ENCODE measurements at places on chromosomes 3 and 15.

DNA sequence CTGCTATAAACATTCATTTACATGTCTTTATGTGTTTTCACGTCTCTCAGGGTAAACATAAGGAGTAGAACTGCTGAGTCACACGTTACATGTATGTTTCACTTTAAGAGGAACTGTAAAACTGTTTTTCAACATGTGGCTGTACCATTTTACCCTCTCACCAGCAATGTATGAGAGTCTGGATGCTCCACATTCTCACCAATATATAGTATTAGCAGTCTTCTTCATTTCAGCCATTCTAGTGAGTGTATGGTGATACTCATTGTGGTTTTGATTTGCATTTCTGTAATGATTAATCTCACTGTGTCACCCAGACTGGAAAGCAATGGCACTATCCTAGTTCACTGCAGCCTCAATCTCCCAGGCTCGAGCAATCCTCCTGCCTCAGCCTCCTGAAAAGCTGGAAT is 37.1 kb downstream of the PHC3 start:
- DNase-seq = no peak

GRCh38 chr3:85535517-85535916 is 576.7 kb downstream of the CADM2 start:
- no peak for DNase-seq

GRCh38 chr3:58272891-58273290 is 33.2 kb upstream of the RPP14 start:
- DNase-seq = peak; percentile 16

DNA sequence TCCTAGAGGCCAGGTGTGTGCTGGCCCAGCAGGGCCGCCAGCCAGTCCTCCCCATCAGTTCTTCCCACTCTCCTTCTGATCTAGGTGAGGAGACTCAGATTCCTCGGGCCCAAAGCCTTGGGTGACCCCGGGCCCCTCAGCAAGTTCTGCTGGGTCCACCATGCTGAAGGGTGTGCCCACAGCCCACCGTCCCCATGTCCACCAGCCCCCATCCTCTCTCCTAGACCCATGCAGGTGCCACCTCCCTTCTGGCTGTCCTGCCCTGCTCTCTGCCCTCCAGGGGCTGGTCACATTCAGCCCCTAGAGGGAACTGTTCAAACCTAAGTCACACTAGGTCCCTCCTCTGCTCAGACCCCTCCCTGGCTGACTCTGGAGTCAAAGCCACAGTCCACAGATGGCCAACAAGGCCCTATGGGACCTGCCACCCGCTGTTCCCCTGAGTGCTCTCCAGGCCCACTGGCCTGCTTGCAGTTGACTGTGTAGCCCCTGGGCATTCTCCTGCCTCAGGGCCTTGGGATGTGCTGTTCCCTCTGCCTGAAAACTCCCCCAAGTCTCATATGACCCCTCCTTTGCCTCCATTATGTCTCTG is 878 bp upstream of the TLR9 start:
- no peak for DNase-seq

DNA sequence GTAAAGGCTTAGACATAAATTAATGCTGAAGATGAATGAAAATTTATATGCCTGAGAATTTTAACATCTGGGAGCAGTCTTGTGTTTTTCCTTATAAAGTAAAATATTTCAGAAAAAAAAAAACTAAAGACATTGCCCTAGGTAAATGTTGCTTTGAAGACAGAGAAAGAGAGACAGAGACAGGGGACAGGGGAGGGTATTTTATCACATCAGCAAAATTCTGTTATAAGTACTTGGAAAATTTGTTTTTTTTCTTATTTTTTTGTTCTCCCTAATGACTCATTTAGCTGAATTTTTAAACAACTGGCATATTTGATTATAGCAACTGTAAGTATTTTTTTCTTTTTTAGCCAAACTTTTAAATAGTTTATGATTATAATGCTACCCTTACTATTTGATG is 1540.6 kb upstream of the GBE1 start:
- DNase-seq = no peak

DNA sequence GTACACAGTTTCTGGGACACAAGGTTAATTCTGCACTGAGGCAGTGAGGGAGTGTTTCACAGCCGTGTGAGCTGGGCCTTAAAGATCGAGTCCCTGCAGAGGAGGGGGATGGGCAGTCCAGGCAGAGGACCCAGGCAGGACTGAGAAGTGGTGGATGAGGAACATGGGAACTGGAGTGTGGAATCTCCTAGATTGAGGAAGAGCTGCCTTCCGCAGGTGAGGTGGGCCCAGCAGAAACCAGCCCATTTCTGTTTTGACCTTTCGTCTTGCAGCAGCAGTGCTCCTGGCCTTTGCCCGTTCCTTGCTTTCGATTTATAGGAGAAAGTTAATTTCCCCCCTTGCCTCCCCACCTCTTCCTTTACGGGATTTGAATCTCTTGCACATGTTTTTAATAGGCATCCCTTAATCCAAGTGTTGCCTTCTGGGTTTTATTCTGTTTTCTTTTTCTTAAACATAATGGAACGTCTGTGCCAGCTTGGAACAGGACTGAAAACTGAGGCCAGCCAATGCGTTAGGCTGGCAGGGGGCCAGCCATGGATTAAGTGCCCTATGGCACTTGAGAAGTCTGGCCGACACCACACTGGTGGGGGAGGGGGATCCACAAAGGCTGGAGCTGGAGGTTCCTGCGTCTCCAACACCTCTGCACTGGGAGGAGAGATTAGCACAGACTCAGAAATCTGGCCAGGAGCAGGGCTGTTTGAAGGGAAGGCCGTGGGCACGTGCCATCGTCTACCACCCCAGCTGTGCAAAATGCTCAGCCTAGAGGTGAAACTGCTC is 78.1 kb downstream of the AAGAB start:
- no peak for DNase-seq

DNA sequence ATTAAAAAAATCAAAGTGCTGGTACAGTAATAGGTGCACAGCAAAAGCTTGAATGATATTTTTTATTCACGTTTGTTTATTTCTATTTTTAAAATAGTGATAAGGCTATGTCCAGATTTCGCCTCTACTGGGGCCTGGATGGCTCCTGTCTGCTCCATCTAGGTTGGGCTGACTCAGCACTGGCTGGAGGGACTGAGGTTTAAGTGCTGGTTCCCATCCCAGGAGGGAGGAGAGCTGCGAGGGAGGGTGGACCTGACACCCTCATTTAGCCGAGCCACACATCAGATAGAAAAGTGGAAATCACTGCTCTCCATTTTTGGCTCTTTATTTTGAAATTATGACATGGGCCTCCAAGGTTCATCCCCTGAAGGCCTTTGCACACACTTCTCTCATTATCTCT is 95.4 kb upstream of the AGBL1 start:
- no peak for DNase-seq

- no peak for DNase-seq
These were observed 138.9 kb upstream of the SGO1 start for GRCh38 chr3:20324664-20325478.

DNA sequence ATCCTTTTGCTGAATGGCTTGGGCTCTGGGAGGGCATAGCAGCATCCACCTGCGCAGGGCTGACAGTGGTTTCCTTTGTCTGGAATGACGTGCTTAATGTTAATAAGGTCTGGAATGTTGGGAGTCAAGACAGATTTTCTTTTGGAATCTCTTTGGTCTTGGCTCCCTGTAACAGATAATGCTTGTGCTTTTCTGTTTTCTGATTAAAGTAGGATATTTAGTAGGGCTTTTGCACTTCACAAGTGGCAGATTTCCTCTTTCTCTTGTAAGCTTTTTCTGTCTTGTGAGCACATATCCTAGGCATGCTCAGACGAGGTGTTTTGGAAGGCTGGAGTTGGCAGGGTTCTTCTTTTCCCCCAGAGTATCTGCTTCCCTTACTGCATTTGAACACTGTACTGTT is 189.6 kb downstream of the GHSR start:
- DNase-seq = no peak

- no peak for DNase-seq
These were observed 50.9 kb upstream of the ARL6 start for GRCh38 chr3:97713634-97714033.

GRCh38 chr3:160739079-160739478 is 17.0 kb upstream of the PPM1L start:
- DNase-seq = no peak

Measured in GM03348 (cell line).